ENCODE measurements at places on chromosomes 2 and 18.

DNA sequence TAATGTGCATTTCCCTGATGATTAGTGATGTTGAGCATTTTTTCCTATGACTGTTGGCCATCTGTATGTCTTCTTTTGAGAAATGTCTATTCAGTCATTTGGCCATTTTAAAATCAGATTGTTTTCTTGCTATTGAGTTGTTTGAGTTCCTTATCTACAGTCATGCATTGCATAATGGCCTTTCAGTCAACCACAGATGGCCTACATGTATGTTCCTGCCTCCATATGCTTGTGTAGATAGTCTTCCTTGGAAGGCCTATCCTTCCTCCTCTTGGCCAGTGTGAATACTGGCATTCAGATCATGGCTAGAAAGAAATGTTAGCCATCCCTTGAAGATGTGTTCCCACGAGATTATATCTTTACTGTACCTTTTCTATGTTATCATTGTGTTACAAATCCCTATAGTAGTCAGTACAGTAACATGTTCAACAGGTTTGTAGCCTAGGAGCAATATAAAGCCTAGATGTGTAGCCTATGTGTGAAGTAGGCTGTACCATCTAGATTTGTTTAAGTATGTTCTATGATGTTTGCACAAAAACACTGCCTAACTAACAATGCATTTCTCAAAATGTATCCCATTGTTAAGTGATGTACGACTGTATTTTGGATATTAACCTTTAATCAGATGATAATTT lies 65.6 kb upstream of the CD302 start:
- no peak for DNase-seq

DNA sequence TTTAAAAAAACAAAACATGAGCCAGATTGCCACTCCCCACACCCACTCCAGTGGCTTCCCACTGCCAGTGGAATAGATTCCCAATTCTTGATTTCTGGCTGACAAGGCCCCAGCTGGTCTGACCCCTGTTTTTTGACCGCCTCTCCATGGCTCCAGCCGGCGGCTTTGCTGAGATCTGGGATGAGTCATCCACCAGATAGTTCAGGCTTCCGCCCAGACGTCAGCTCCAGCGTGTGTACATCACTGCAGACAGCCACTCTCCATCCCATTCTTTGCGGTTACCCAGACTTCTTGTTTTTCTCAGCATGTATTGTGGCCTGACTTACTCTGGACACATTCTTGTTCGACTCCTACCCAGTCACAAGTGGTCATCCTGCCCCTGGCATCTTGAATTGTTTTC lies 227.9 kb downstream of the GBX2 start:
- no peak for DNase-seq

DNA sequence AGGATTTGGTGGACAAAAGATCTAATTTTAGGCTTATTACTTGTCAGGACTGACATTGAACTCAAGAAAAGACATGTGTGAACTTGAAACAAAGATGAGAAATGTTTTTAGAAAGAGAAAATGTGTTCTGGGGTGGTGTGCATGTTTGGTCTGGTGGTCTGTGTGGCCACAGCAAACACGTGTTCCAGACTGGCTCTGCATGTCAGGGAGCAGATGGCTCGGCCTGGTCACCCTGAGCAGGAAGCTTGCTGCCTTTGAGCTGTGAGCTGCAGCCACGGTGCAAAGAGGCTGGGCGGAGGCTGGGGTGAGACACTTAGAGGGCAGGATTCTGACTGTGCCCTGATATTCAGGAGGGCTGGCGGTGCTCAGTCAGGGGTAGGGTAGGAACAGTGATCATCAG lies 186.1 kb downstream of the CTIF start:
- DNase-seq, result no peak

DNA sequence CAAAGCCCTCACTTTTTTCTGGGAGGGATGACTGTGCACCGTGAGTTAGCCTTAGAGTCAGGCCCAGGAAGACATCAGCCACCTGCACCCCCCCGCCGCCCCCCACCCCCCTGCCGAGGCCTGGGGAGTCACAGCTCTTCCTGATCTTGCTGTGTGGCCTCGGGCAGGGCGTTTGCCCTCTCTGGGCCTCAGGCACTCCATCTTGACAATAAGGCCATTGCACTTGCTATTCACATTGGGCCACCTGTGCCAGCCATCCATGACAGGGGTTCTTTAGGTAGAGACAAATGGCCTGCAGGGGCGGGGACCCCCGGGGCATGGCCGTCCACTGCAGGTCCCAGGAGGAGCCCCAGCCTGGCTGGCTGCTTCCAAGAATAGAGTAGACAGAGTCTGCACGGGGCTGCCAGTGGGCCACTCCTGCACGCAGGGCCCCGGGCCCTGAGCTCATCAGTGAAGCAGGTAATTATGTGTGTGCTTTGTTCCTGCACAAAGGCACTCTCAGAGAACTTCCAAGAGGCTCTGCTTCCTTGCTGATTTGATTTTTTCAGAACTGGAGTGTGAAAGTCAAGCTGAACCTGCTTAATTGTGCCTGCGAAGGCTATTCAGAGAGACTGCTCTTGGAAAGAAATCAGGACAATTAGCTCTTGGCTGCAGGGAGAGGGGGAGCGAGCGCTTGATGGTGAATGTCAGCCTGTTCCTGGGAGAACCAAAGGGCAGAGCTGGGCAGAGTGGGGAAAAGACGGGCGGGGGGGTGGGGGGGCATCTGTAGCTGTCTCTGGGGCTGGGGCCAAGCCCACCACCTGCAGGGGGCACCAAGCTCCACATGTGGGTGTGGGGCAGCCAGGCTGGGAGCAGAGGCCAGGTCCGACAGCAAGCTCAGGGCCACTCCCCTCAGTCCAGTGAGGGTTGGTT lies 40.3 kb downstream of the RRM2 start:
- no peak for DNase-seq

DNA sequence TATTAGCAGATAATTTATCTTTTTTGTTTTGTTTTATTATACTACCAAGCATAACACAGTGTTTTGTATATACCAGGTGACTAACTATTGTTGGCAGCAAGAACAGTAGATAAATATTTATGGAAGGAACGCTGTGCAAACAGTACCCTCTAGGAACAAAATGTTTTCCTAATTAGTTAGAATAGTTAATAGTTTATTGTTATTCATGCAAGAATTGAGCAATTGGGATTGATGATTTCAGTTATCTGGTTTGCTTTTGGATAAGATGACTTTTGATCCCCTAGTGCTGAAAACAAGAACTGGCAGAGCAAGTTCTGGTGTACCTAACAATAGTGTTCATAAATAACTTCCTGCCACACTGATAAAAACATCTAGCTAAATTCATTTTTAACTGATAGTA lies 323.3 kb downstream of the TGIF1 start:
- DNase-seq, result no peak
